ENCODE measurements at places on chromosomes 1 and 21.

DNA sequence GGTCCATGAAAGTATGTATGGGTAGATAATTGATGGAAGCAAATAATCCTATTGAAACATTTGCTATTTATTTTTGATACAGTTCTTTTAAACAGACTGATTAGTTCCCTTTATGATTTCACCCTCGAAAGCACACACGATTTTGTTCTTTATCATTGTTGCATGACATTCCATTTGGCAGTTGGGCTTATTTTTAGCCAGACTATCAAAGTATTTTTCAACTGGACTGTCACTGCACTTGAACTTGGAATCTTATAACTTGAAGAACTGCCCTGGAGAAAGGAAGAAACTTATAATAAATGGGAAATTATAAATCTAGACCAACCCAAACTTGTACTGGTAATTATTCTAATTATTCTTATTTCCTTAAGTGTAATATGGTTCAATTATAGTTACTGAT is at the start of gene TNNI3K:
TNNI3K (plus strand) TSS at position 235 of the 400 bp plus-strand sequence; CDS start at position 300, 65 bp downstream.
- no peak within 1 kb of the TSS for H3K4me3 ChIP-seq
- no peaks in the 10 kb centered on the region for H3K27me3 ChIP-seq
- H3K4me1 ChIP-seq = no peaks in the 10 kb centered on the region
- no peak within 1 kb of the TSS for H3K27ac ChIP-seq
- H3K36me3 ChIP-seq = no peaks in the 10 kb centered on the region

DNA sequence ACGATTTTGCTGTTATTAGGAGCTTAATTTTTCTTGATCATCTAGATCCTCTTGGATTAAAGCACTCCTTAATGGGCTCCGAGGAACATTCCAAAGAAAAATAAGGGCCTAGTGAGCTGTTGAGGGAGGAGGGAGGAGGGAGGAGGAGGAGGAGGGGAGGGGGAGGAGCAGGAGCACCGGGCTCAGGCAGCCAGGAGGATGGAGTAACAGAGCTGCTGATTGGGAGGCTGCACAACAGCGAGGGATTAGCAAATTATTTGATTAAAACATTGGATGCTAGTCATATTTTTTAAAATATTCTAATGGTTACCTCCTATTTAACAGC is 302.1 kb upstream of the RRP15 start:
- H3K4me1 ChIP-seq = no peaks in the 10 kb centered on the region
- no peaks in the 10 kb centered on the region for H3K27me3 ChIP-seq
- H3K27ac ChIP-seq = no peak overlapping the region
- no peak overlapping the region for H3K4me3 ChIP-seq

- H3K4me3 ChIP-seq = no peak overlapping the region
- no peak for DNase-seq
- H3K36me3 ChIP-seq = no peaks in the 10 kb centered on the region
- peaks cover 23% of the 10 kb centered on the region for H3K27me3 ChIP-seq
- no peak overlapping the region for H3K27ac ChIP-seq
These were observed 1.4 kb upstream of the ADGRB2 start for GRCh38 chr1:31765516-31765915.

DNA sequence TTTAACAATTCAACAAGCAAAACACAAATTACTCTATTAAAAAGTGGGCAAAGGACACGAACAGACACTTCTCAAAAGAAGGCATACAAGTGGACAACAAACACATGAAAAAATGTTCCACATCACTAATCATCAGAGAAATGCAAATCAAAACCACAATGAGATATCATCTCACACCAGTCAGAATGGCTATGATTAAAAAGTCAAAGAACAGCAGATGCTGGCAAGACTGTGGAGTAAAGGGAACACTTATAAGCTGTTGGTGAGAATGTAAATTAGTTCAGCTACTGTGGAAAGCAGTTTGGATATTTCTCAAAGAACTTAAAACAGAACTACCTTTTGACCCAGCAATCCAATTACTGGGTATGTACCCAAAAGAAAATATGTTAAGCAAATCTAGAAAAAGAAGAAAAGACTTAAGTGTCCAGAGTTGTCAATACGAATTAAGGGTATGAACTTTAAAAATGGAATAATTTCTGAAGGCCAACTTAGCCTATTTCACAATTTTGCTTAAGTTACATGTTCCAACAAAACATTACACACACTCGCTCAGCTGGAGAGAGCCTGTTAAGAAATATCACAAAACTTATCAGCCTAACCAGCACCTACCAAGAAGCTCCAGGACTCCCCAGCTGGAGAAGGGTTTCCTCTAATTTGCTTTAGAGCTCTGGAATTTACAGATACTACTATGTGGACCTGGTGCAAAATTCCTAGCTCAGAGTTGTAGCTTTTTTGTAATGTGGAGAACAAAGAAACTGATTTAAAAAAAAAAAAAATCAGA is 232.1 kb downstream of the DUSP10 start:
- no peak for DNase-seq
- peaks cover 9% of the 10 kb centered on the region for H3K27me3 ChIP-seq
- H3K36me3 ChIP-seq = no peaks in the 10 kb centered on the region
- H3K4me3 ChIP-seq = no peak overlapping the region
- no peaks in the 10 kb centered on the region for H3K4me1 ChIP-seq

DNA sequence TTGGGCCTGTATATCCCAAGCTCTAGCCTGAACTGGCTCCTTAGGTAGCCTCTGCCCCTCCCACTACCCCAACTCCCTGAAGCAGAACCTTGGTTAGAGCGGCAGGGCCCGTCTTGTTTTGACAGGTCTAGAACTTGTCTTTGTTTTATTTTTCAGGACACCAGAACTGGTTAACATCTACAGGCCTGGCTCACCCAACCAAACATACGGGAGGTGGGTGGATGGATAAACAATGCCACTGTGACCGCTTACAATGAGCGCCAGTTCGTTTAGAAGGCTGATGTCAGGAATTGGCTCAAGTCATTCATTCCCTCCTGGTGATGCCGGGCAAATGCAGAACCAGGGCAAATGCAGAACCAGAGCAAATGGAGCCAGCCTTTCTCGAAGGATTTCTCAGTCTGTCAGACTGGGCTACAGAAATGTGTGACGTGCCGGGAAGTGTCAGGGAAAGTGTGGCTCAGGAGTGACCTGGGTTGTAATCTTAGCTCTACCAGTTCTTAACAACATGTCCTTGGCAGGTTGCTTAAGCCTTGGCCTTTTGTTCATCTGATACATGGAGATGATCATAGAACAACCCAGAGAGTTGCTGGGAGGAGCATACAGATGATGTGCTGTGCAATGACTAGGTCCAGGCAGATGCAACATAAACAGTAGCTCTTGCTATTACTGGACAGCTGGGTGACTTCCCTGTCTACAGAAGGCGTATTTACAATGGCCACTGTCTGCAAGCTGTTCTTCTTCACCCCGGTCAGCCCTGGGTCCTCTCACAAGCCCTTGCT is 30.5 kb upstream of the BTG2 start:
- DNase-seq = no peak
- H3K36me3 ChIP-seq = no peaks in the 10 kb centered on the region
- no peaks in the 10 kb centered on the region for H3K27me3 ChIP-seq
- peak overlapping the region; percentile 13 for H3K27ac ChIP-seq

GRCh38 chr1:183002267-183002666 is 21.0 kb upstream of the LAMC1 start:
- H3K4me1 ChIP-seq = no peaks in the 10 kb centered on the region
- H3K27me3 ChIP-seq = peaks cover 22% of the 10 kb centered on the region
- H3K4me3 ChIP-seq = no peak overlapping the region
- no peaks in the 10 kb centered on the region for H3K36me3 ChIP-seq
- H3K27ac ChIP-seq = no peak overlapping the region

GRCh38 chr1:28761189-28761588 is 24.4 kb downstream of the YTHDF2 start:
- H3K27ac ChIP-seq = no peak overlapping the region
- no peaks in the 10 kb centered on the region for H3K27me3 ChIP-seq
- peaks cover 33% of the 10 kb centered on the region for H3K36me3 ChIP-seq
- no peak for DNase-seq
- H3K4me3 ChIP-seq = no peak overlapping the region
- peaks cover 36% of the 10 kb centered on the region for H3K4me1 ChIP-seq

- peaks cover 14% of the 10 kb centered on the region for H3K4me1 ChIP-seq
- no peak overlapping the region for H3K4me3 ChIP-seq
- peaks cover 27% of the 10 kb centered on the region for H3K27me3 ChIP-seq
- H3K36me3 ChIP-seq = peaks cover 15% of the 10 kb centered on the region
- no peak overlapping the region for H3K27ac ChIP-seq
These were observed 4.2 kb upstream of the DYRK3 start for GRCh38 chr1:206631085-206631509.

GRCh38 chr1:198776602-198777029 is 137.8 kb downstream of the PTPRC start:
- peaks cover 3% of the 10 kb centered on the region for H3K4me1 ChIP-seq
- H3K27ac ChIP-seq = no peak overlapping the region
- DNase-seq = no peak
- H3K4me3 ChIP-seq = no peak overlapping the region

DNA sequence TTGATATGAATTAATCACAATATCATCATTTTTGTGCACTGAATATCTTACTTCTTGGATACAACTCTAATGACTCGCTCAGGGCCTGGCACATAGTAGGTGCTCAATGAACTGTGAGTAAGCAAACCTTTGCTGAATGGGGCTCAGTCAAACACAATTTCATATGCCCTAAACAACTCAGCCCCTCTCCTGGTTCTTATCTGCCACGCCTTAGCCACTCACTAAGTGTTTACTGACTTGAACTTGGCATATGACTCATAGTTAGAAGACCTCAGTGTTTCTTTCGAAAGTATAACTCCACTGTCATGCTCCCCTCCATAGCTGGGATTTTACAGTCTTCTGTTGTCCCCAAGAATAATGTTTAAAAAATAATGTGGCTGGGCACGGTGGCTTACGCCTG is 4.8 kb upstream of the IFNLR1 start:
- H3K27me3 ChIP-seq = no peaks in the 10 kb centered on the region
- peak overlapping the region; percentile 54 for H3K4me3 ChIP-seq
- DNase-seq = no peak

DNA sequence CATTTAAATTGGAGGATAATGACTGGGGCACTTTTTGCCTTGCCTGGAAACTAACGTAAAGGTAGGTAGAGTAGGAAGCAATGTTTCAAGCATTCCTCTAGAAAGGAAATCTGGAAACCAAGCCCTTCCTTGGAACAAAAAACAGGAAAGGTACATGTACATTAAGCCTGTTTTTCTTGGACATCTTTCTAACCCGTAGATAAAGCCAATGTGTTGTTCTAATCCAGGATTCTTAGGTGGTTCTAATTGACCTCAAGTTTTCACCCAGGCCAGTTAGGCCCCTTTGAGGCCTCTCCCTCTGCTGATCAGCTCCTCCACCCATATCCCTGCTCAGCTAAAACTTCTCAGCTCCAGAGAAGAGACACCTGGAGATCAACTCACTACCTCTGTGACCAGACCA is 6.3 kb upstream of the DUSP23 start:
- H3K4me1 ChIP-seq = no peaks in the 10 kb centered on the region
- no peak overlapping the region for H3K4me3 ChIP-seq
- no peaks in the 10 kb centered on the region for H3K36me3 ChIP-seq
- peaks cover 36% of the 10 kb centered on the region for H3K27me3 ChIP-seq
- H3K27ac ChIP-seq = no peak overlapping the region

- no peak for DNase-seq
- no peaks in the 10 kb centered on the region for H3K27me3 ChIP-seq
- H3K27ac ChIP-seq = peak overlapping the region; percentile 7
- H3K4me1 ChIP-seq = peaks cover 4% of the 10 kb centered on the region
- H3K36me3 ChIP-seq = peaks cover 10% of the 10 kb centered on the region
- no peak overlapping the region for H3K4me3 ChIP-seq
These were observed 13.5 kb upstream of the IKBKE start for GRCh38 chr1:206456577-206457370.

DNA sequence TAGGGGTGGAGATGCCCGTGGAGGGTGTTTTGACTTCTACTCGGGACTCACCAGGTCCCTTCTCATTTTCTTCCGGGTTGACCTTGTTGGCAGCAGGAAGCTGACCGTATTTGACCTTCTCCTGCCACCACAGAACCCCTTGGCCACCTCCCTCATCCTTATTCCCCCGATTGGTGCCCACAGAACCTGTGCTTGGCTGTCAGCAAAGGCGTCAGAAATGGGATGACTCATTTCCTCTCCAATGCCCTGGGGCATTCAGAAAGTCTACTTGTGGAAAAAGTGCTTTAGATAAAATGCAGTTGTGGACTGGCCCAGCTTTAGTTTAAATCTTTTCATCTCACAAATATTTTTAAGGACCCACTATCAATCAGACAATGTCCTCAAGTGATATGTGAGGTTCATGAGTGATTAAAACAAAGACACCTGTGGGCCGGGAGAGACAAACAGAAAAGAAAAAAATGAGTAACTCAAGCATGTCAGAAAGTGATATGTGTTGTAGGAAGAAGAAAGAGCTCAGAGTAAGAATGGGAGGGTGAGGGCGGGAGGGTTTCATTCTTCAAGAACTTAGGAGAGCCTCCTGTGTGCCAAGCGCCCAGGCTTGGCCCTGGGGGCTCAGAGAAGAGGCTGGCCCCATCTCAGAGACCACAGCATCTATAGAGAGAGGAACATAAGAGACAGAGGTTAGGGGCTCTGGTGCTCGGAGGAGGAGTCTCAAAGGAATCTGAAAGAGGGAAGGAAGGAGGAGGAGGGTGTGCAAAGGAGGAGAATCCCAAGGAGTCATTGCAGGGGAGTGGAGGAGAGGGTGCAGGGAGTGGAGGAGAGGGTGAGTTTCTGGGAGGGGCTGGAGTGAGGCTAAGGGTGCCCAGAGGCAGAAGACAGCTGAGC is 221.6 kb upstream of the VAMP3 start:
- H3K27ac ChIP-seq = peak overlapping the region; percentile 39
- peaks cover 12% of the 10 kb centered on the region for H3K4me1 ChIP-seq
- no peak for DNase-seq
- H3K36me3 ChIP-seq = no peaks in the 10 kb centered on the region
- no peak overlapping the region for H3K4me3 ChIP-seq
- H3K27me3 ChIP-seq = peaks cover 11% of the 10 kb centered on the region

DNA sequence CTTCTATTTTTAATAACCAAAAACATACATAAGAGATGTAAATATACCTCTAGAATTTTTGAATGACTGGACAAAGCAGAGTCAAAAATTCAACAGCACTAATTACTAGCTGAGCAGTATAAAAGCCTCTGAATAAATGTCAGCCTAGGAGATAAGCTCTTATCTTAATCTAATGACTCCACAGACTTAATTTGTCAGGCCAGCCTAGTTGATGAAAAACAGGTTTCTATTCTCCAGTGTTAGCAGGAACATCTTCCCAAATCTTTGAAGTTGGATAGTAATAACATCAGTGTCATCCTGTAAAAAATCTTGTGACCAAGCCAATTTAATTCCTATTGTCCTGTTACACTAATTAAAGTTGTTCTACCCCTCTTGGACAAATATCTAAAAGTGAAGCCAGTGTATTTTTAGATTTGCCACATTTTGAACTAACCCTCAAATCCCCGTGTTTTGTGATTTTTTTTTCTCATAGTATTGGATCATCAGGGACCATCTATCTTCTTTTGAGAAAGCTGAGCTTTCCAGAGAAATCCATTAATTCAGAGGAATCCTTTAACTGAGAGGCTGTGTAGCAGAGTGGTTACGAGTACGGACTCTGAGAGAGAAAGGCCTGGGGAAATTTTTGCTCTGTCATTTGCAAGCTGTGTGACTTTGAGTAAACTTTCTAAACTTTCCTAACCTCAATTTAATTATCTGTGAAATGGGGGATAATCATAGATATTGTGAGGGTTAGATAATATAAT is 41.2 kb downstream of the LMO4 start:
- no peaks in the 10 kb centered on the region for H3K36me3 ChIP-seq
- peaks cover 5% of the 10 kb centered on the region for H3K27me3 ChIP-seq
- H3K4me3 ChIP-seq = no peak overlapping the region
- H3K27ac ChIP-seq = no peak overlapping the region
- no peak for DNase-seq

- H3K27ac ChIP-seq = no peak overlapping the region
- DNase-seq = no peak
- H3K27me3 ChIP-seq = peaks cover 43% of the 10 kb centered on the region
- no peak overlapping the region for H3K4me3 ChIP-seq
- no peaks in the 10 kb centered on the region for H3K36me3 ChIP-seq
These were observed 43.1 kb upstream of the SUCO start for GRCh38 chr1:172489847-172490246.

- H3K27me3 ChIP-seq = no peaks in the 10 kb centered on the region
- H3K4me1 ChIP-seq = peaks cover 11% of the 10 kb centered on the region
- peak overlapping the region; percentile 75 for H3K27ac ChIP-seq
- H3K4me3 ChIP-seq = no peak overlapping the region
These were observed 8.5 kb downstream of the FBXO2 start for GRCh38 chr1:11645670-11646265.

Data from effector memory CD8-positive, alpha-beta T cell (primary cell).